Activated naive CD4-positive, alpha-beta T cell treated with anti-CD3 and anti-CD28 coated beads, Interleukin-2, amount 10 ng/mL, durations not matched to agents 7 days and 5 days (primary cell): ENCODE measurements at places on chromosomes 16 and 17.

DNA sequence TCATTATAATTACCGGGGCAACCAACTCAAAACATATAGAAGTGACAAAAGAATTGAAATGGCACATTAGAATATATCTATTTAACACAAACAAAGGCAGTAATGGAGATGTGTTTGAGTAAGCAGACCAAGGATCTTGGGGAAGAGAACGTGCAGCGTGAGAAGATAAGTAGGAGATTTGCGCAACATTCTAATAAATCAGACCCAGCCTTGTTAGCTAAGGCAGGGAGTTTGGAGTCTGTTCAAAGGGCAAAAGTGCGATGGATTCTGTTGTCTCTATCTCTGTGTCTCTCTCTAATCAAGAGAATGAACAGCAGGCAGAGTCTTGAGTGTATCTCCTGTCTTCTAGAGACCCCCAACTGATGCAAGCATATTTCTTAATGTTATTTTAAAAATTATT, 55.0 kb upstream of the FA2H start:
- DNase-seq = no peak

DNA sequence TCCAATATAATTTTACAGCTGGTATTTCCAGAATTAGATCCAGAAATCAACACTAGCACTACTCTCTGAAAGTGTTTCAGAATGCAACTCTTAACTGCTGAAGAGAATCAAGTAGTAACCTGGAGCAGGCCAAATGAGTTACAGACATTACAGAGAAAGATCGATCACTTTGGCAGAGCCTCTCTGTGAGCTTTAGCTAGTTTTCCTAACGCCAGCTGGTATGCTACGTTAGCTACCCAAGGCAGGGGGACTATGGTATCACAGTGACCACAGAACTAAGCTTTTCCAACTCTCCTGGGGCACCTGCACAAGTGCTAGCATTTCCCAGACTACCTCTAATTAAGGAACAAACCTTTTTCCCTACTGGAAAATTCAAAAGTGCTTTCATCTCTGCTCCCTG, 30.4 kb downstream of the TRAF4 start:
- no peak for DNase-seq

GRCh38 chr17:5631958-5632590, 47.8 kb upstream of the NLRP1 start:
- no peak for DNase-seq

DNA sequence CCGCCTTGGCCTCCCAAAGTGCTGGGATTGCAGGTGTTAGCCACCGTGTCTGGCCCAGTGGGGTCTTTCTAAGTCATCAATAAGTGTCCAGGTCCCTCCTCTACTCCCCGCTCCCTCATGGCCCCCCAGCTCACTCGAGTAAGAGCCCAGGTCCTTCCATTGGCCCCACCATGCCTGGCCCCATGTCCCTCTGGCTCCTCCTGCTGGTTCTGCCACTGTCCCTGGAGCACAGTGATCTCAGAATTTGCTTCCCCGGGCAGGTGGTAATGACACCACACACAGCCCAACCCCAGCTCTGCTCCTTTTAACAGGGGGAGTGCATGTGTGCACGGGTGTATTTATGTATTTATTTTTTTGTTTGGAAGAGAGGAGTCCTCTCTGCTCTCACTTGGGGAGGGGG, 19.6 kb downstream of the MGAT5B start:
- no peak for DNase-seq

DNA sequence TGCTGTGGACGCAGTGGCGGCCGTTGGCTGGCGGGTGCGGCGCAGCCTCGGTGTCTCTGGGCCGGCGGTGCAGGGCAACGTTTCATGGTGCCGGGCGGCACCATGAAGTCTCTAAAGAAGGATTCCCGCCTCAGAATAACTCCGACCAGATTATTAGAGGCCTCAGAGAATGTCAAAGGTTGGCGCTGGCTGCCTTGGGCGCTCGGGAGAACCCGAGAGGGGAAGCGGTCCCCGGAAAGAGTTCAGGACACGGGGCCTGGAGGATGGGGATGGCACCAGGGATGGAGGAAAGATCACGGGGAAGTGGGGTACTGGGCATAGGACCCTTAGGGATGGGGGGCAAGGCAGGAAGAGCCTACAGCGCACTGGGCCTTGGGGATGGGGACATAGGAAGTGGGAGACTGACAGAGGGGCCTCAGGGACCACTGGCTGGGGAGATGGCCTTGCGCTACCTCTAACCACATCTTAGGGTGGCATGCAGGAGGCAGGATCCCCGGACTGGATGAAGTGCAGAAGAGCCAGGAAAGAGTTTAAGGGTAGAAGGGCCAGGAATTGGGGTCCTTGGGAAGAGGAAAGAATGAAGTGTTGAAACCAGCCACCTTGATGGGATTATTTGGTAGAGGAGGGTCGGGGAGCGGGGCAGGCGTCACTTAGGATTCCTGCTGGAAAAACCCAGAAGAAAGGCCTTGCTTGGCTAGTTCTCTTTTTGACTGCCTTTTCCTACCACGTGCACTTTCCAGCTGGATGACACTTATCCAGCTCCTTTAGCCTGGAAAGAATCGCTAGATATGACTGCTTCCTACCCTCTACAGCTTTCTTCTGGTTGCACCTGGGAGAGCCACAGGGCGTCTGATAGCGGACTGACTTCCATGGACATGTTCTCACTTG, 578 bp downstream of the MYCBPAP start:
- no peak for DNase-seq

- no peak for DNase-seq
These were observed 9.3 kb downstream of the BBS2 start for GRCh38 chr16:56510544-56510943.

GRCh38 chr16:22734368-22734767, 79.6 kb upstream of the HS3ST2 start:
- DNase-seq = no peak

- DNase-seq = no peak
These were observed 12.5 kb downstream of the ARL2BP start for GRCh38 chr16:57257455-57258070.

DNA sequence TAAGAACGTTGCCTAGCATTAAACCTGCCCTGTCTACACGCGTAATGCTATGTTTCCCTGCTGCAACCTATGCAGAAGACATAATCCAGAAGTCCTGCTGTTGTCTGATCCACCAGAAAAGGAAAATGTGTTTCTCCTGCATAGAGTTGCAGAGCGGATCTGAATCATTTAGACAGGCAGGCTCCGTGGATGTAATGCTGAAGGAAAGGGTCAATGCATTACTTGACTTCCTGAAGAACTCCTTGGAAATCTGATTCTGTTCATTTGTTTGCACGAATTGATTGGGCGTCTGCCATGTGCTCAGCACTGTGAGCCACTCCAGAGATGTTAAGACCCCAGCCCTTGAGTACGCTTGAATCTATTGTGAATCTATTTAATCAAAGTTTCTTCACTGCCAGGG, 83.4 kb downstream of the FOXL1 start:
- no peak for DNase-seq

DNA sequence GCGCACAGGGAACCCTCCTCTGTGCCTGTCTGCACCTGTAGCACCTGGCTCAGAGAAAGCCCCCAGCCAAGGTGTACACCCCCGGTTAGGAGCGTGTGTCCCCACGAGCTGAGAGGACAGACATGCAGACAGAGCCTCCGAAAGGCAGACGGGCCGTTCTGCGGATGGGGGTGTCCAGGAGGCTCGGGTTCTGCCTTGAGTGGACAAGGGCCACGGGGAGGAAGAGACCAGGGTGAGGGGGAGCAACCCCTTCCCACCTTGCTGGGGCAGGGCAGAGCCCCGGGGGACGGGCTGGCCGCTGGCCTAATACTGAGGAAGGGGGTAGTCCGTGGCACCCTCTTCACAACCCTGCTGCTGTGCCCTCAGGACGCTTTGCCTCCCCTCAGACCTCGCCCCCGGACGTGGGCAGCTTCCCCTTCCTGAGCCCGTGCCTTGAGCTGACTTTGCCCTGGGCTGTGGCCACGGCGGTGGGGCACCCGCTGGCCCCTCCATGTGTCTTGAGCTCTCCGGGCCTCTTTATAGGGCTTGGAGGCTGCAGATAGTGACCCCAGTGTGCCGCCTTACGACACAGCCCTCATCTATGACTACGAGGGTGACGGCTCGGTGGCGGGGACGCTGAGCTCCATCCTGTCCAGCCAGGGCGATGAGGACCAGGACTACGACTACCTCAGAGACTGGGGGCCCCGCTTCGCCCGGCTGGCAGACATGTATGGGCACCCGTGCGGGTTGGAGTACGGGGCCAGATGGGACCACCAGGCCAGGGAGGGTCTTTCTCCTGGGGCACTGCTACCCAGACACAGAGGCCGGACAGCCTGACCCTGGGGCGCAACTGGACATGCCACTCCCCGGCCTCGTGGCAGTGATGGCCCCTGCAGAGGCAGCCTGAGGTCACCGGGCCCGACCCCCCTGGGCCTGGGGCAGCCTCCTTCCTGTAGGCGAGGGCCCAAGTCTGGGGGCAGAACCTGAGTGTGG, 5.7 kb downstream of the SLC22A31 start:
- DNase-seq = no peak

- DNase-seq = no peak
These were observed 37.5 kb downstream of the SDR42E1 start for GRCh38 chr16:81973737-81974136.
